ENCODE measurements at places on chromosomes 7 and 10. TPM values are rescaled to one million over a fixed set of nuclear protein-coding genes. Genes with fewer than 3 reads are reported as not detected.
A peak's percentile ranks its signal among the peaks of the same experiment; 100 is the strongest.

GRCh38 chr7:98669329-98670000, 52.4 kb downstream of the NPTX2 start:
- DNase-seq = peak; percentile 46

DNA sequence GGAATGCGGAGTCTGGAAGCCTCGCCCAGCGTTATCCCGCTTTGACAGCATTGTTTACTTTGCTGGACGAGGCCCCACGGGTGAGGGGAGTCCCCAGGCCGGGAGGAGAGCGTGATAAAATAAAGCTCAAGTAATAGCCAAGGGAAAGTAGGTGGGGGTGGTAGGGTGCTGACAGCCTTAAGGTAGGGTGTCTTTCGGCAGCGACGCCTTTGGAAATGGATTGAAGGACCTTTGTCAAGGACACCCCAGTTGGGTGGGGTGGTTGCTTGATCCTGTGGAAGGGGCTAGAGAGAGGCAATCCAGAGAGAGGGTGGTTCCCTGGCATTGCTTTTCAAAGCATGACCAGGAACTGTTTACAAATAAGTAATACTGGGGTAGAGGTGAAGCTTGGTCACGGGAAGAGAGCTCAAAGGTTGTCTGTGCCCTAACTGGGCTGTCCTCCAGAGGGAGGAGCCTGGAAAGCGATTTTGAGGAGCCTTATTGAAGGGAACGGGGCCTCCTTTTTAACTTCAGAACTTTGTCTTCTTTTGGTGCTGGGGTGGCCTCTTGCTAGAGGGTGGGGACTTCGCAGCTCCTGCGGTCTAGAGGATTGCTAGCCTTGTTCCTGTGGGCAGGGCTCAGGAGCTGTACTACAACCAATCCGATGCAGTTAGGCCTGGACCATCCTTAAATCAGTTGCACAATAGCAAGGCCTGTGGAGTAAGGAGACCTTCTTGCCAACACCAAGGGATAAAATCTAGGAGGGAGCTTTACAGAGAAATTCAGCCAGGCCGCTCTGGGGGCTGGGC, 1.3 kb downstream of the EIF4EBP2 start:
- peak; percentile 77 for DNase-seq

GRCh38 chr7:139675127-139676125, 102.4 kb downstream of the HIPK2 start:
- no peak for DNase-seq

- no peak for DNase-seq
These were observed 167.3 kb downstream of the CREB5 start for GRCh38 chr7:28579571-28579970.

DNA sequence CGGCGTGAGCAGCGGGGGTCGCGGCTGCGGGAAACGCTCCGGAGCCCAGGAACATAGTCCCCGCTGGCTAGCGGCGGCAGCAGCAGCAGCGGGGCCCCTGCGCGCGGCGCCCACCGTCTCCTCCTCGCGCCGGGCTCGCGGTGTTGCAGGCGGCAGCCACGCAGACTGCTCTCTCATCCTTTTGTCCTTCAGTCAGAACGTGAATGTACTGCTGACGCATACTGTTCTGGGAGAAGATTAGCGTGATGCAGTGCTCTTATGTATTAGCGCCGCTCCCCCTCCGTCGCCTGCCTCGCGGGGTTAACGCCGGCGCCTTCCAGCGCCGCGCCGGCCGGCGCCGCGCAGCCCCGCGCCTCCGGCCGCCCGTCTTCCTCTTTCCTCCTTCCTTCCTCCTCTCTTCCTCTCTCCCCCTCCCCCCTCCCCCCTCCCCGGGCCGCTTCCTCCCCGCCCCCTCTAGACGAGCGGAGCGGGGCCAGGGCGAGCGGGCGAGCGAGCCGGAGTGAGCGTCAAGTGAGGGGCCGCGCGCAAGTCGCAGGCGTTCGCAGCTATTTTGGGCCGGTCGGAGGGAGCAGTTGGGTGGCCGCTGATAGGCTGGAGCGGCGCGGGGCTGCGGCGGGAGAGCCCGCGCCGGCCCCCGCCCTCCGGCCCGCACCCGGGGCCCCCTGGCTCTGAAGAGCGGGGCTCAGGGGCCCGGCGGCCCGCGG, 816 bp upstream of the LRRC4 start:
- peak; percentile 33 for DNase-seq

- DNase-seq = no peak
These were observed 2.4 kb upstream of the CNOT4 start for GRCh38 chr7:135512135-135512887.

- DNase-seq = no peak
These were observed 2.0 kb upstream of the DNAJC12 start for GRCh38 chr10:67839951-67840350.

Gene IFIT2
- total RNA-seq = 4.5 TPM

All from left ventricle myocardium inferior (tissue), 1 donor.